ENCODE measurements at places on chromosomes 1 and 21.

DNA sequence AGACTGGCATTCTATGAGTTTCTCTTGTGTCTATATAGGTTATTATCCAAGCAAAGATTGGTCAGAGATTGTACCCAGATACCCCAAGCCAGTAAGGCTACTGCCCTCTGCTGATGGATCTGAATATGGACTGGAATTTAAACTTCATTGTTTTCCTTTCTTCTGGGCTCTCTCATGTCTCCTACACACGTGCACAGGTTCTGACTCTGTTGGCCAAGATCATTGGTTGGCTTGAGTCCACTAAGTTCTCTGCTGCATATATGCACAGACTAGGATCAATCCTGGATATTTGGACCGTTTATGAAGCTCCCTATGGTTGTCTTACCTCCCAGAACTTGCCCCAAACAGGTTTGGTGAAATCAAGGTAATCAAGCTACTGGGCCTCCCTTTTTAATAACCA is 69.7 kb downstream of the CC2D1B start:
- DNase-seq, result no peak

DNA sequence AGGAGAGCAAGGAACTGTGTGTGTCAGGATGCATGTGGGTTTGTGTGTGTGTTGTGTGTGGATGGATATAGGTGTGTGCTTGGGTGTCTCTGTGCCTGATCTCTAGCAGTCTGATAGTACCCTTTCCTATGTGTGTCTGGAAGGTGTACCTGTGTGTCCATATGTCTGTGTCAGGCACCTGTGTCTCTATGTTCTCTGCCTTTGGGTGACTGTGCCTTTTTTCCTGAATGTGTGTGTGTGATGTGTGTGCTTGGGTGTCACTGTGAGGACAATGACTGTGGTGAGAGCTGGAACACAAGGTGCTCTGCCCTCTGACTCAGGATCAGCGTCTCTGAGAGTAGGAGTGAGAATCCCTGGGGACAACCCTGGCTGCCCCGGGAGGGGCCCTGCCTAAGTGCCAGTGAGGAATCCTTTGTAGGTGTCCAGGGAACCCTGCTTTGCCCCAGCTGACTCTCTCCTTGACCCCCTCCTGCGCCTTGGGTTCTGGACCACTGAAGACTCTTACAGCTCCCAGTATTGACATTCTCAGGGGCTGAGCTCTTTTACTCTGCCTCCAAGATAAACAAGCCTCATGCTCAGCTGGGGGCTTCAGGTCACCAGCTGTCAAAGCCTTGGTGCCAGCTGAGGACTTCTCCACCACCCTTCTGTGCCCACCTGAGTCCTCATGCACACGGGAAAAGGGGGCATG is 735 bp upstream of the EFNA3 start:
- no peak for DNase-seq

GRCh38 chr1:119712342-119713038 is 756 bp downstream of the PHGDH start:
- peak; percentile 27 for DNase-seq

GRCh38 chr1:195965475-195965874 is 642.8 kb downstream of the KCNT2 start:
- no peak for DNase-seq

DNA sequence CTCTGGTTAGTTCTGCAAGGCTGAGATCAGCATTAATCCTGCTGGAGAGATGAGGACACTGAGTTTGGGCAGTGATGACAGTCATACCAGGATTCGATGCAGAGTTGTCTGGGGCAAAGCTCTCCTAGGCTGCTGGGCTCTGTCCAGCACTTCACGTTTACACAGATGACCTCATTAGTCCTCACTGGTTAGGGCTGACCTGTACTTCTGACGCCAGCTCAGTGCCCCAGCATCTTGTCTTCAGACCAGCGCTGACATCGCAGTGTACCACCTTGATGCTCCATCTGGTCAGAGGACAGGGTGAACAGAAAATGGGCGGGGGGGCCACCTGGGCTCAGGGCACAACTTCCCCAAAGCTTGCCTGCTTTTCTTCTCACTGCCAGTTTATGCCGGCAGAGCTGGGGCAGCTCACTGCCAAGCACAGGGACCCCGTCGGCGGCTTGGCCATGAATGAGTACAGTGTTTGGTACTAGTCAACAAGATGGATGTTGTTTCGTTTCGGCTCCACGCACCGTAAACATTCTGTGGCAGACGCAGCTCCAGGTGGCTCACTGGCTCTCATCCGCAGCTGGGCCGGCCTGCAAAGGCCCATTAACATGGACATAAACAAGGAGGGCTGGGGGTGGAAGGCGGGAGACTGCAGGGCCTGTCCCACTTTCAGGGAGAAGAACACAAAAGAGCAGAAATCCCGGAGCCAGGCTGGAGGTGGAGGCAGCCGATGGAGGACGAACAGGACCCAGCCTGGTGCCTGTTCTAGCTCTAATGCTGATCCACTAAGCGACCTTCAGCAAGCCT is 118.7 kb downstream of the GLIS1 start:
- DNase-seq, result no peak

- DNase-seq, result peak; percentile 72
Measured at GRCh38 chr1:24910751-24911650, 19.1 kb downstream of the RUNX3 start.

DNA sequence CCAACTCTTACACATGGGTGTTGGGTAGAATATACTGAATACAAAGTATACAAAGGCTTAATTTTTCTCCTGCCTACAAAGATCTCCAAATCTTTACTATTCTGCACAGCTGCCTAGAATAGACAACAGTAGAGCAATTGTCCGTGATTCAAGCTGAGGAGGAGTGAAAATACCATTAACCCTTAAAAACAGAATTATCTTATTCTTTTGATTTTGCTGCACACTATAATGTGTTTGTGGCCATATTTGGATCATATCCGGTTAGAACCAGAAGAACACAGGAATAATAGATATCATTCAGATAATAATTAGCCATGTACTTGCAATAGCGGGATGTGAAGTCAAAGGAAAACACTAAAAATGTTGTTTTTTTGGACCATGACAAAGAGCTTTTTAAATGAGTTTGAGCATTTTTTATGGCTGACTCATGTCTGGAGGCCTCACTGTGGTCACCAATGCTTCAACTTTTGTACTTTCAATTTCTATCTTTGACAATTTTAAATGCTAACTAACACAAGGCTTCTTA is 197.6 kb upstream of the FOXD3 start:
- no peak for DNase-seq

DNA sequence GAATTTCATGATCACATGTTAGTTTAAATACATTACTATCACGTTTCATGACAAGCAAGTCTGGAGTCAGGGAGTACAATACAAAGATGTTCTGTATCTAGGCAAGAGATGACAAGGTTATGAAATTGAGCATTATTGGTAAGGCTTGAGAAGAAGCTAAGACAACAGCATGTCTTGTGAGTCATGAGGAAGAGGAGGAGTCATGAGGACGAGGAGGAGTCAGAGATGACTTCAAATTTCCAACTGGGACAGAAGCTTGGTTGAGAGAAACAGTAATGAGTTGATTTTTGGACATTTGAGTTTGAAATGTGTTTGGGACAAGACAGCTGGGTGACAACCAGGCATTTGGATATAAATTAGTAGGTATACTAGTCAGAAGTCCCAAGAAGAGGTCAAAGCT is 4.3 kb upstream of the UBE2U start:
- no peak for DNase-seq

GRCh38 chr1:246533371-246533905 is 26.4 kb upstream of the SMYD3 start:
- DNase-seq, result no peak

Measured in activated CD8-positive, alpha-beta memory T cell treated with anti-CD3 and anti-CD28 coated beads for 4 hours (primary cell).